Amniotic stem cell (primary cell): ENCODE measurements at places on chromosomes 7 and 10.

DNA sequence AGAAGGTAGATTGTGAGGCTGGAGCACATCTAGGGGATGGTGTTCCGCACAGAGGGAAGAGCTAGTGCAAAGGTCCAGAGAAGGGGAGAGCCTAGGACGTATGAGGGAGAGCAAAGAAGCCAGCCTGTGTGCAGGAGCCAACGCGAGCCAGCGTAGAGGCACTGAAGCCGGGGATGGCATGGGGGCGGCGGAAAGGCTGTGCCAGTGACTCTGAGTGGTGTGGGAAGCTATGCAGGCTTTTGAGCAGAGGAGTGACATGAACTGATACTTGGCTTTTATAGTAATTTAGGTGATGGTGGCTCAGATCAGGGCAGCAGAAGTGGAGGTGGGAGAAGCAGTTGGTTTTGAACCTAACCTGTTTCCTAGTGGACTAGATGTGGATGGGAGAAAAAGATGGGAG lies 65.8 kb downstream of the ATXN7L1 start:
- DNase-seq = no peak

- no peak for DNase-seq
These were observed 712.2 kb upstream of the GHITM start for GRCh38 chr10:83427101-83427500.

DNA sequence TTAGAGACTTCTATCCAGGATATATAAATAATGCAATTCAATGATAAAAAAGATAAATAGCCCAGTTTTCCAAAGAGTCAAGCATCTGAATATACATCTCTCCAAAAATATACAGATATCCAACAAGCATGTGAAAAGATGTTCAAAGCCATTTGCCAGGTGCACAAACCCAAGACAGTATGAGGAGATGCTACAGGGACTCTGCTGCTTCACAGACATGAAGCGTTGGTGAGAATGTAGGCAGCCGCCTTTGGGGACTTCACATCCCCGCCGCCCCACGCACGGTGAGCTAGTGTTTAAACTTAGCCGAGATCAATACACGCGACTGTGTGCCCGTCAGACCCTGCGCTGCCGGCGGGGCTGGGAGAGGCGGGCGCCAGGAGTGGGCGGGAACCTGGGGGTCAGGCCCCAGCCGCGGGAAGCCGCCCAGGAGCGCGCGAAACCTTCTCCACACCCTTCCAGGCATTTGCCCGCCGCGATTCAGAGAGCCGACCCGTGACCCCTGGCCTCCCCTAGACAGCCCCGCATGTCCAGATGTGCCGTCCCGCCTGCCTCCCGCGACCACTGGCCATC lies 927 bp upstream of the ALOX5 start:
- no peak for DNase-seq

GRCh38 chr7:81500631-81501030 lies 269.2 kb downstream of the HGF start:
- no peak for DNase-seq

GRCh38 chr10:30683496-30683895 lies 53.9 kb upstream of the LYZL2 start:
- DNase-seq = no peak

DNA sequence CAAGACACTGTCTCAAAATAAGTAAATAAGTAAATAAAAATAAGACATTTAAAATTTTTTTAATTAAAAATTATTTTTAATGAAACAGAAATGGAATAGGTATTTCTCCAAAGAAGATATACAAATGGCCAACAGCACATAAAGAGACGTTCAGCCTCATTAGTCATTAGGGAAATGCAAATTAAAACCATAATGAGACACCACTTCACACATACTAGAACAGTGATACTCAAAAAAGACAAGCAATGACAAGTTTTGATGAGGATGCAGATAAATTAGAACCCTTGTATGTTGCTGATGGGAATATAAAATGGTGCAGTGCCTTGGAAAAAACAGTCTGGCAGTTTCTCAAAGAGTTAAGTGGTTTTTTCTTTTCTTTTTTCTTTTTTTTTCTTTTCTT lies 26.5 kb upstream of the C10orf67 start:
- DNase-seq = no peak

DNA sequence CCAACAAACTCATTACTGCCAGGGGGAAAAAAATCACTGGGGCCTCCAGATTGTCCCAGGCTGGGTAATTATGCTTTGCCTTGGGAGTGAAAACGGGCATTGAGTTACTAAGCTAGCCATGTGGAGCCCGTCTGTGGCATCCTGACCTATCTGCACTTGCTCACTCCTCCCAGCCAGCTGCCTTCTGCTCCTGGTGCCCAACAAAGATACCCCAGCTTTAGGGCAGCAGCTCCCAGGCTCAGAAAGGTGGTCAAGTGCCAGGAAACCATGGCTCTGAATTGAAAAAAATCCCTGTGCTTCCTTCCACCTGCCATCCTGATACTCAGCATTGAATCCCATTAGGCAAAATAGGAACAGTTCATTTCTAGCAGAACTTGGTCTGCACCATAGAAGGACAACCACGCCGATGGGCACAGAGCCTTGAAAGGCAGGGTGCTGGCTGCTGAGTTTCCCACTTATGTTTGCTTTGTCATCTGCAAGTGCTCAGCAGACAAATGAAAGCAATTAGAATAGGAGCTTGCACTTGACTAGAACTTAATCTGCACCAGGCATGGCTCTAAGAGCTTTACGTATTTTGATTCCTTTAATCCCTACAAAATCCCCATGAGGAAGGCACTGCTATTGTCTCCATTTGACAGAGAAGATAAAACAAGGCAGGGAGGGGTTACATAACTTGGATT lies 42.8 kb downstream of the HSPA12A start:
- DNase-seq = no peak

- DNase-seq = no peak
These were observed 159.8 kb downstream of the CHN2 start for GRCh38 chr7:29354340-29354739.
